ENCODE measurements at places on chromosomes 7 and 10. TPM values are rescaled to one million over a fixed set of nuclear protein-coding genes. Genes with fewer than 3 reads are reported as not detected.

Gene NOLC1
- 19.6 TPM for total RNA-seq

Gene STEAP4
- total RNA-seq = not detected

Gene RGR
- not detected for total RNA-seq

Gene CCDC172
- not detected for total RNA-seq

Gene ATAD1
- total RNA-seq = 47.8 TPM

Gene LGI1
- not detected for total RNA-seq

Gene SLC39A12
- total RNA-seq = not detected

Gene CCL26
- total RNA-seq = 3.0 TPM

Gene IL2RA
- not detected for total RNA-seq

Gene OPN1SW
- total RNA-seq = not detected

Gene NPY4R
- total RNA-seq = 2.1 TPM

Gene CPA4
- total RNA-seq = 113 TPM

Gene HOXA3
- total RNA-seq = 6.8 TPM

Gene GIMAP6
- 0.30 TPM for total RNA-seq

Gene SLC13A4
- 0.05 TPM for total RNA-seq

Gene TMEM243
- total RNA-seq = 35.0 TPM

Gene ADK
- total RNA-seq = 22.6 TPM

Gene TFR2
- total RNA-seq = 0.89 TPM

Gene FAM25G
- total RNA-seq = not detected

Gene LEP
- not detected for total RNA-seq
